Endothelial cell (in vitro differentiated cells): ENCODE measurements at places on chromosomes 1 and 21. TPM values are rescaled to one million over a fixed set of nuclear protein-coding genes. Genes with fewer than 3 reads are reported as not detected.

DNA sequence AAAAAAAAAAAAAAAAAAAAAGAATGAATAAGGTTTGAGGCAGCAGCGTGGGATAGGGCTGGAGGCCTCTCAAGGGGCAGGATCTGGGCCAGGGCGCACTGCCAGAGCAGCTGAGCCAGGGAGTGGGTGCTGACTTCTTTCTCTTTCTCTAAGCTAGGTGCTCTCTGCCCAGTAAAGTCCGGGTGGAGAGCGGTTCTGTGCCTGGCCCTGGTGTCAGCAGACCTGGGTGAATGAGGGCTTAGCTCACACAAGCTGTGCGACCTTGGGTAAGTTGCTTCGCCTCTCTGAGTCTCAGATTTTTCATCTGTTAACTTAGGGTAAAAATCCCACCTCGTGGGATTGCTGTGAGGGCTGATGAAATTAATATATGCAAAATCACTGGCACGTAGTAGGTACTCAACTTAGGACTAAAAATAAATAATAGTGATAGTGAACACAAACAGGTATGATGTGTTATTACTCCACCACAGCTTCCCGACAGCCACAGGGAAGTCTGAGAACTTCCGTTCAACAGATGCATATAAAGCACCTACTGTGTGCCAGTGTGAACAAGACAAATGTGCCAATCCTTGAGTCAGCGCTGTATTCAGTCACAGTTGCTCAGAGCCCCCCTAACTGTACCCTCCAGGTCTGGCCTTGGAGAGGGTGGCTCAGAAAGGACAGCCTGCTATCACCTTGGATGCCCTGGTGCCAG lies 2.0 kb upstream of the FAM131C start:
- H3K27ac ChIP-seq, result no peak overlapping the region
- peaks cover 8% of the 10 kb centered on the region for H3K36me3 ChIP-seq
- no peak overlapping the region for H3K4me3 ChIP-seq
- no peak for DNase-seq

The ZNF691 gene
- 12.0 TPM for total RNA-seq

The S100A5 gene
- not detected for total RNA-seq

The LCE3E gene
- total RNA-seq, result not detected
